ENCODE measurements at places on chromosomes 16 and 17. TPM values are rescaled to one million over a fixed set of nuclear protein-coding genes. Genes with fewer than 3 reads are reported as not detected.

- no peak for DNase-seq
Measured at GRCh38 chr16:30987581-30988190, 2.7 kb downstream of the HSD3B7 start.

DNA sequence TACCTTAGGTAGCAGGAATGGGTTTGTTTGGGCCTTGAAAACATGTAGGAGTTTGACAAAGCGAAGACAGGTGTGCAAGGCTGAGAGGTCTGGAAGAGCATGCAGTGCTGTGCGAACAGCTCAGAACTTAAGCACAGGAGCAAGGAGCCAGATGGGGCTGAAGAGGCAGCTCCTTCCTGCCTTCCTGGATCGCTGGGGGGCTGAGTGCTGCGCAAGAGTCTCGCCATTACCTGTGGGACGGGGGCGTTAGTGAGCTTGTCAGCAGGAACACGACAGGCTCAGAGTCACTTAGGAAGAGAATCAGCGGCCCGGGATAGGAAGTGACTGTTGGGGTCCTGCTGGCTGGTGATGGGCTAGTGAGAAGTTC is 464 bp upstream of the MRM1 start:
- no peak for DNase-seq

DNA sequence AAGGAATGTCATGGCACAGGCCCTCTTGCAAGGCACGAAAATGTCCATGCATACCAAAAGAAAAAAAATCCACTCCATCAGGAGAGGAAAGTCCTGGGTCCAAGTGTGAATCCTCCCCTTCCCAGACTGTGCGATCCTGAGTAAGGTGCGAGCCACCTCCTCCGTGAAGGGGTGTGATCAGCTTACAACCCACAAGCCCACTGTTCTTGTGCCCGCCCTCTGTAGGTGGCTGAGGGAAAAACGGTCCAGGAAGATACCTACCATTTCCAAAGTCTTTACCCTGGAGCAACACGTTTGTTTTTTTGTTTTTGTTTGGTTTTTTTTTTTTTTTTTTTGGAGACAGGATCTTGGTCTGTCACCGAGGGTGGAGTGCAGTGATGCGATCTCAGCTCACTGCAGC is 116.5 kb downstream of the ZNF423 start:
- DNase-seq: no peak

- no peak for DNase-seq
Measured at GRCh38 chr16:66427036-66427860, at the start of gene BEAN1. Gene BEAN1 (plus strand): TSS chr16:66427295. CDS start chr16:66437677, 10,382 bp downstream.

DNA sequence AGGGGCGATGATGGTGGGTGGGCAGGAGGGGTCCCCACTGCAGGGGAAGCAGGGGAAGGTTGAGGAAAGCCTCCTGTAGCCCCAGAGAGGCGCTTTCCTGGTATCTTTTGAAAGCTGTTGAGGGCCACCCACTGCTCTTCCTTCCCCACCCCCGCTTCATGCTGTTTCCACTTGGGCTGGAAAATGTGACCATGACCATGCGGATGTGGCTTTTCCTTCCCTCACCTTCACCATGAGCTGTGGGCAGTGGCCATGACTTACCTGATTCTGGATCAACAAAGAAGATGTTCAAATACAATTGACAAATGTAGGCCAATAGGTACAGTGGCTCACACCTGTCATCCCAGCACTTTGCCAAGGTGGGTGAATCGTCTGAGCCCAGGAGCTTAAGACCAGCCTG is 13.8 kb downstream of the MVP start:
- no peak for DNase-seq

- no peak for DNase-seq
Measured at GRCh38 chr17:75611851-75612429, 21.3 kb upstream of the SMIM5 start.

- DNase-seq: no peak
Measured at GRCh38 chr17:42310787-42311215, 22.5 kb downstream of the STAT5A start.

DNA sequence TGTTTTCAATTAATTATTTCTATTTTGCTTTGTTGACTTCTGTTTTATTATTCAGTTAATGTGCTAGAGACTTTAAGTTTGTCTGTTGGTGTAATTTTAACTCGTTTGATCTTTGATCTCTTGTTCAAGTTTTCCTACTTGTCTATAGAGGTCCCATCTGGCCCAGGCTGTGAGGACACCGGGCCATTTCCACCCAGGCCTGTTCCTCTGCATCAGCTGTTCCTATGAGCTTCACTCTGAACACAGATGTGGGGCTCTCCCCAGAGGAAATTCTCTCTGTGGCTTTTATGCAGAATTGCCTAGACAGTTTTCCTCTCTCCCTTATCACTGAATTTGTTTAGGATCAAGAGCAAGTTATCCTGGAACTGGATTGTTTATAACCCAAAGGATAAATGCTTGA is 44.7 kb downstream of the MYO18A start:
- no peak for DNase-seq

GRCh38 chr17:2347805-2348685 is 10.7 kb downstream of the SGSM2 start:
- DNase-seq: no peak

- DNase-seq: no peak
Measured at GRCh38 chr16:16972831-16973230, 497.9 kb downstream of the XYLT1 start.

Gene SAP30BP
- total RNA-seq: 70.7 TPM
